ENCODE measurements at places on chromosomes 3 and 15. TPM values are rescaled to one million over a fixed set of nuclear protein-coding genes. Genes with fewer than 3 reads are reported as not detected.

SYNM gene
- 5.4 TPM for polyA plus RNA-seq

- DNase-seq, result no peak
Observed at GRCh38 chr3:183255348-183255730, 2.3 kb downstream of the B3GNT5 start.

GRCh38 chr15:47934342-47934741, 186.4 kb upstream of the SLC24A5 start:
- DNase-seq, result no peak

- DNase-seq, result no peak
Observed at GRCh38 chr3:60453326-60453725, 797.9 kb downstream of the FHIT start.

GRCh38 chr3:70085613-70086012, 86.1 kb downstream of the SAMMSON start:
- DNase-seq, result no peak

DNA sequence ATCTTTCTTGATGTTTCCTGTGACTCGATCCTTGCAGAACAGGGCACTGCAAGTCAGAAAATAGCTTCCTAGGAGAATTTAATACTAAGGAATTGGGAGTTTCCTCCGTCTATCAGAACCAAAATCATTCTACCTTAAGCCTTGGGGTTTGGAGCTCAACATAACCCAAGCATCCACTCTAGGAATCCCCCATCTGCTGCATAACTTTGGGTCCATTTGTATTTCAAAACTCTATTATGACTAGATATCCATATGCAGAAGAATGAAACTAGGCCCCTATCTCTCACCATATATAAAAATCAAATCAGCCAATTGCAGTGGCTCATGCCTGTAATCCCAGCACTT, 61.7 kb upstream of the AKAP13 start:
- no peak for DNase-seq

Measured in cardiac muscle cell (in vitro differentiated cells and primary cell).